Foreskin keratinocyte (primary cell): ENCODE measurements at places on chromosomes 1 and 21. TPM values are rescaled to one million over a fixed set of nuclear protein-coding genes. Genes with fewer than 3 reads are reported as not detected.

GRCh38 chr1:54506594-54506993 lies 41.4 kb upstream of the ACOT11 start:
- peak; percentile 10 for DNase-seq

Gene CLEC20A
- polyA plus RNA-seq: not detected in 2 replicates

Gene UTS2
- polyA plus RNA-seq: not detected in 2 replicates

Gene FASLG
- polyA plus RNA-seq: not detected in 2 replicates
